ENCODE measurements at places on chromosomes 2 and 18. TPM values are rescaled to one million over a fixed set of nuclear protein-coding genes. Genes with fewer than 3 reads are reported as not detected.

Gene RUFY4
- not detected for total RNA-seq

DNA sequence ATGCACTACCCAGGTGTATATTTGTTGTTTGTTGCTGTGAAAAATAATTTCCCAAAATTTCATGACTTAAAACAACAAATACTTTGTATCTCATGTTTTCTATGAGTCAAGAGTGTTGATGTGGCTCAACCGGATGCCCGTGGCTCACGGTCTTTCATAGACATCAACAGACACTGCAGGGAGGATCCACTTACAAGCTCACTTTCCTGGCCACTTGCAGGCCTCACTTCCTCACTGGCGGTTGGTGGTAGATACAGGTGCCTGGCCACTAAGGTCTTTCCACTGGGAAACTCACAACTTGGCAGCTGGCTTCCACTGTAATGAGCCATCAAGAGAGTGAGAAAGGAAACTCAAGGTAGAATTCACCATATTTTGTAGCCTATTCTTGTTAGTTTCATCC lies 662.9 kb downstream of the IRS1 start:
- H3K27ac ChIP-seq = no peak overlapping the region
- no peaks in the 10 kb centered on the region for H3K36me3 ChIP-seq
- H3K4me3 ChIP-seq = no peak overlapping the region
- no peak for DNase-seq
- H3K4me1 ChIP-seq = peaks cover 9% of the 10 kb centered on the region

Gene FAM110C
- 4.2 TPM for total RNA-seq

DNA sequence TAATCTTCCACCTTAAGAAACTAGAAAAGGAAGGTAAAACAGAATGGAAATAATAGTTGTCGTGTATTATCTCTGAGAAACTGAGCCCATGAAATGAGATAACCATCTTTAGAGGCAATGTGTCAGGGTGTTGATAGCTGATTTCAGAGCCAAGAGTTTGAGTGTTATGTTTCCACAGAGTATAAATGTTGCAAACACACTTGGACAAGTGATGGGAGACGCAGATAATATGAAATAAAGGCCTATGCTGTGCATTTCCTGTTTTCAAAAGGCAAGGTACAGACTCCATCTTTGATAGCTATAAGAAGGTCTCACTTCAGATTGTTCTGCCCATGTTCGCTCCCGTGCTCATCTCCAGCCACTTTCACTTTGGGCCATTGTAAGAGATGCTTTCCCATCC lies 25.9 kb upstream of the DNER start:
- H3K4me1 ChIP-seq = no peaks in the 10 kb centered on the region
- H3K36me3 ChIP-seq = peaks cover 3% of the 10 kb centered on the region
- H3K27me3 ChIP-seq = no peaks in the 10 kb centered on the region
- no peak overlapping the region for H3K4me3 ChIP-seq
- no peak for DNase-seq
- no peak overlapping the region for H3K27ac ChIP-seq

Gene CCL20
- not detected for total RNA-seq
